ENCODE measurements at places on chromosomes 13 and 19.

GRCh38 chr13:90618133-90618532, 729.4 kb upstream of the MIR17HG start:
- no peaks in the 10 kb centered on the region for H3K4me1 ChIP-seq
- H3K36me3 ChIP-seq: no peaks in the 10 kb centered on the region
- no peaks in the 10 kb centered on the region for H3K27me3 ChIP-seq
- no peak overlapping the region for H3K4me3 ChIP-seq

DNA sequence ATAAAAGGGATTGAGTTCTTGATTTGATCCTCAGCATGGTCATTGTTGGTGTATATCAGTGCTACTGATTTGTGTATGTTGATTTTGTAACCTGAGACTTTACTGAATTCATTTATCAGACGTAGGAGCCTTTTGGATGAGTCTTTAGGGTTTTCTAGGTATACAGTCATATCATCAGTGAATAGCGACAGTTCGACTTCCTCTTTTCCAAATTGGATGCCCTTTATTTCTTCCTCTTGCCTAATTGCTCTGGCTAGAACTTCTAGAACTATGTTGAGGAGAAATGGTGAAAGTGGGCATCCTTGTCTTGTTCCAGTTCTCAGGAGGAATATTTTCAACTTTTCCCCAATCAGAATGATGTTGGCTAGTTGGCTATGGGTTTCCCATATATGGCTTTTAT, 27.0 kb downstream of the POMP start:
- no peak overlapping the region for H3K27ac ChIP-seq
- H3K4me3 ChIP-seq: no peak overlapping the region
- no peak for DNase-seq
- no peaks in the 10 kb centered on the region for H3K4me1 ChIP-seq

DNA sequence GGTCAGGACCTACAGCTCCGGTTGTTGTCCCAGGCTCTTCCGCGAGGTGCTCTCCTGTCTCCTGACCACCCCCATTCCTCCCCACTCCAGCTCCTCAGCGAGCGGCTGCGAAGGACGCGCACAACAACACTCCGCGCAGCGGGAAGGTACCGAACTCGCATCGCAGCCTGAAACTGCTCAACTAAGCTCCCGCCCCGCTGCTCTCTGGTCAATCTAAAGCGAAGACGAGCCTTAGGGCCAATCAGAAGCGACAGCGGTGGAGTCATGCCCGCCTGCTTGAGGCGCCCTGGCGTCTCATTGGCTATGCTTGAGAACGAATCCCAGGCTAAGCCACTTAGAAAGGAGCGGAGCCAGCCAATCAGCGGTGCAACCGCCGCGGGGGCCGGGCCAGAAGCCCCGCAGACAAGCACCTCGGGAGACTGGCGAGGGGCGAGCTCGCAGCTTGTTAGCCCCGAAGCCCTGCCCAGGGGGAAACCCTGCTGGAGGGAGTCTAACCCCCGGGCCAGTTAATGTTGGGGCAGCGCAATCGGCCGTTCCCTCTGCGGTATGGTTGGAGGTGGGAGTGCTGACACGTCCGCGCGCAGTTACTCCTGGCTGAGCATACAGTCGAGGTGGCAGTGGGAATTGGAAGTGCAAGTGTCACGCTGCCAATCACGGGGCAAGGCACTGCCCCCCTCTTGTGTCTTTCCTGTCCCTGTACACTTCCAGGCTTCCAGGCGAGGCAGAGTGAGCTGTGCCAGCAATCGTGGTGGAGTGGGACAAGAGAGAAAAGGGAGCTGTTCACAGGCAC, 1.9 kb upstream of the ZBTB32 start:
- H3K36me3 ChIP-seq: no peaks in the 10 kb centered on the region
- H3K4me3 ChIP-seq: peak overlapping the region; percentile 46
- H3K4me1 ChIP-seq: peaks cover 14% of the 10 kb centered on the region

GRCh38 chr19:48806518-48806817, 4.4 kb downstream of the BCAT2 start:
- H3K27me3 ChIP-seq: no peaks in the 10 kb centered on the region
- H3K4me1 ChIP-seq: peaks cover 16% of the 10 kb centered on the region
- H3K36me3 ChIP-seq: no peaks in the 10 kb centered on the region
- H3K27ac ChIP-seq: no peak overlapping the region

DNA sequence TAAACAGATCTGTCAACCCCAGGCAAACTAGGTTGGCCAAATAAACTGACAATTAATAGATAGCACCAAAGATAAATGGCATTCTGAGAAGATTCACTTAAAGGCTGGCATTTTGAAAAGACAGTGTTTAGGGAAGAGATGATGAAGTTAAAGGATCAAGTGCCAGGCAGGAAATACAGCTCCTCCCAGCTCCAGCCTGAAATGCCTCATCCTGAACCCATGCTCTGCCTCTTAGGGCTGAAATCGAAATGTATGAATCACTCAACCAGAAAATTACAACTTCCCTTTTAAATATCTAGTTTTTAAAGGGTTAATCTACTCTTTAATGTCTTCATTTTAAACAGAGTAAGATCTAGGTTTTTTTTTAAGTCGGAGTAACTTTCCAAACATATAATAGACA, 171.2 kb upstream of the UBL3 start:
- no peaks in the 10 kb centered on the region for H3K36me3 ChIP-seq
- DNase-seq: no peak
- no peak overlapping the region for H3K4me3 ChIP-seq
- H3K4me1 ChIP-seq: no peaks in the 10 kb centered on the region
- no peaks in the 10 kb centered on the region for H3K27me3 ChIP-seq

DNA sequence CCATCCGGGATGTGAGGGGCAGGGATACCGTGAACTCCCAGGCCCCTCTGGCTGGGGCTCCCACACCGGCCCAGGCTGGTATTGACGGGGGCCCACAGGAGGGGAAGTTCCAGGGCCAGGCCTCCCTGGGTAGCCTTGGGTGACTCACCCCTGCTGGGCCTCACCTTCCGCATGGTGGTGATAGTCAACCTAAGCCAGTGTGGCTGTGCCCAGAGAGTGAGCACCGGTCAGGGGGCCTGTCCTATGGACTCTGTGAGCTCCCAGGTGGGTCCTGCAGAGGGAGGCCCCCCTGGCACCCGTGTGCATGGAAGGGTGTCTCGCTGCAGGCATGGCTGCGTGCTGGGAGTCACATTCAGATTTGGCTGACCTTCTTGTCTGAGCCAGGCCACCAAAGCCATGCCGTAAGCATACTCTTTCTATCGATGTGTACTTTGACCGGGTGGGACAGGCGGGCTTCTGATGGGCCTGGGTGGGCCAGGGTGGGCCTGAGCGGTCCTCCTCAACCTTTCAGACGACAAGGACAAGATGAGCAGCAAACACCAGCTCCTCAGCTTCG, 27.6 kb downstream of the DHX34 start:
- H3K4me3 ChIP-seq: no peak overlapping the region
- no peak for DNase-seq
- peaks cover 20% of the 10 kb centered on the region for H3K4me1 ChIP-seq
- no peaks in the 10 kb centered on the region for H3K27me3 ChIP-seq
- H3K36me3 ChIP-seq: peaks cover 59% of the 10 kb centered on the region
- no peak overlapping the region for H3K27ac ChIP-seq

GRCh38 chr13:31191748-31192147, 8.0 kb upstream of the B3GLCT start:
- no peak overlapping the region for H3K4me3 ChIP-seq
- no peaks in the 10 kb centered on the region for H3K4me1 ChIP-seq
- H3K27me3 ChIP-seq: no peaks in the 10 kb centered on the region
- H3K36me3 ChIP-seq: no peaks in the 10 kb centered on the region
- no peak for DNase-seq

DNA sequence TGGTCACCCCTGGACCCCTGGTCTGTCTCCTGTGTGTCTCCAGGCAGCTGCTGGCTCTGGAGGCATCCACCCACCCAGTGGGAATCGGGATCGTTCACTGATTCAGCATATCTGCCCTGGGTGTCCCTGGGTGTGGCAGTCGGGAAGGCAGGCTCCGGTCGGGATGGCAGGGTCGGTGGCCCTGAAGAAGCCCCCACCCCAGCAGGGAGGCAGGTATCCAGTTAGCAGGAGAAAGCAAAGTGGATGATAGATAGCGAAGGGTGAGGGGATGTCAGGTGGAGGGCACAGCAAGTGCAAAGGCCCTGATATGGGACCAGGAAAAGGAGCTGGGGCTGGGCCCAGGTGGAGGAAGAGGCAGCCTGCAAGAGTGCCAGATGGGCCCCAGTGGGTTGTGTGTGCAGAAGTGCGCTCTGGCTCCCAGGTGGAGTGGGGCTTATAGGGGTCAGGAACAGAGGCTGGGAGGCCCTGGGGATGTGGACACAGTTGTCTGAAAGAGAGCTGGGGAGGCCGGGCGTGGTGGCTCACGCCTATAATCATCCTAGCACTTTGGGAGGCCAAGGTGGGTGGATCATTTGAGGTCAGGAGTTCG, 2.3 kb downstream of the SSBP4 start:
- H3K36me3 ChIP-seq: peaks cover 3% of the 10 kb centered on the region
- no peaks in the 10 kb centered on the region for H3K27me3 ChIP-seq
- H3K4me1 ChIP-seq: peaks cover 88% of the 10 kb centered on the region
- H3K27ac ChIP-seq: peak overlapping the region; percentile 73

GRCh38 chr19:47215581-47215980, 15.4 kb downstream of the BBC3 start:
- H3K27me3 ChIP-seq: no peaks in the 10 kb centered on the region
- no peak overlapping the region for H3K4me3 ChIP-seq
- peaks cover 3% of the 10 kb centered on the region for H3K36me3 ChIP-seq
- H3K27ac ChIP-seq: no peak overlapping the region
- H3K4me1 ChIP-seq: peaks cover 7% of the 10 kb centered on the region

GRCh38 chr19:48965806-48966540, 864 bp downstream of the FTL start:
- H3K4me1 ChIP-seq: peaks cover 67% of the 10 kb centered on the region
- peak overlapping the region; percentile 76 for H3K27ac ChIP-seq
- peak; percentile 93 for DNase-seq
- no peaks in the 10 kb centered on the region for H3K27me3 ChIP-seq
- H3K4me3 ChIP-seq: peak overlapping the region; percentile 87
- H3K36me3 ChIP-seq: peaks cover 26% of the 10 kb centered on the region

DNA sequence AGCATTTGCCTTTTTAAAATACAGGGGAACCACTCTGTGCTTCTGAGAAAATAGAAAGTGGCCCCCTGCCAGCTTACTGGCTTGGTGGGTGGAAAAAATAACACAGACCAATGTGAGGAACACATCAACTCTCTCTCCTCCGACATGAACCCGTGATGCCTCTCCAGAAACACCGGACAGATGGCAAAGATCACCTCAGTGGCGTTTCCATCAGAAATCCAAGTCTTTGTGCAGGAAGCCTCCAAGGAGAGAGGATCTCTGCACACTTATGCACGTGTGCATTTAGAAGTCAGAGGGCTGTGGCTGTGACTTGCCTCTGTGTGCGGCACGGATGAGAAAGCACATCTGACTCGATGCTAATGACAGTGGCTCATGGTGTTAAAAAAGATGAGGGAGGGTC, 112.3 kb upstream of the KLF12 start:
- no peaks in the 10 kb centered on the region for H3K36me3 ChIP-seq
- peak; percentile 25 for DNase-seq
- peak overlapping the region; percentile 16 for H3K27ac ChIP-seq
- H3K27me3 ChIP-seq: no peaks in the 10 kb centered on the region
- peaks cover 34% of the 10 kb centered on the region for H3K4me1 ChIP-seq

- H3K4me3 ChIP-seq: no peak overlapping the region
- DNase-seq: no peak
- no peaks in the 10 kb centered on the region for H3K27me3 ChIP-seq
- H3K36me3 ChIP-seq: peaks cover 61% of the 10 kb centered on the region
- peaks cover 12% of the 10 kb centered on the region for H3K4me1 ChIP-seq
- no peak overlapping the region for H3K27ac ChIP-seq
Observed at GRCh38 chr19:17767559-17767958, 16.3 kb downstream of the FCHO1 start.

- no peaks in the 10 kb centered on the region for H3K36me3 ChIP-seq
- peaks cover 6% of the 10 kb centered on the region for H3K4me1 ChIP-seq
- DNase-seq: no peak
- no peak overlapping the region for H3K27ac ChIP-seq
- no peak overlapping the region for H3K4me3 ChIP-seq
Observed at GRCh38 chr19:30880151-30880550, 469.1 kb downstream of the TSHZ3 start.

DNA sequence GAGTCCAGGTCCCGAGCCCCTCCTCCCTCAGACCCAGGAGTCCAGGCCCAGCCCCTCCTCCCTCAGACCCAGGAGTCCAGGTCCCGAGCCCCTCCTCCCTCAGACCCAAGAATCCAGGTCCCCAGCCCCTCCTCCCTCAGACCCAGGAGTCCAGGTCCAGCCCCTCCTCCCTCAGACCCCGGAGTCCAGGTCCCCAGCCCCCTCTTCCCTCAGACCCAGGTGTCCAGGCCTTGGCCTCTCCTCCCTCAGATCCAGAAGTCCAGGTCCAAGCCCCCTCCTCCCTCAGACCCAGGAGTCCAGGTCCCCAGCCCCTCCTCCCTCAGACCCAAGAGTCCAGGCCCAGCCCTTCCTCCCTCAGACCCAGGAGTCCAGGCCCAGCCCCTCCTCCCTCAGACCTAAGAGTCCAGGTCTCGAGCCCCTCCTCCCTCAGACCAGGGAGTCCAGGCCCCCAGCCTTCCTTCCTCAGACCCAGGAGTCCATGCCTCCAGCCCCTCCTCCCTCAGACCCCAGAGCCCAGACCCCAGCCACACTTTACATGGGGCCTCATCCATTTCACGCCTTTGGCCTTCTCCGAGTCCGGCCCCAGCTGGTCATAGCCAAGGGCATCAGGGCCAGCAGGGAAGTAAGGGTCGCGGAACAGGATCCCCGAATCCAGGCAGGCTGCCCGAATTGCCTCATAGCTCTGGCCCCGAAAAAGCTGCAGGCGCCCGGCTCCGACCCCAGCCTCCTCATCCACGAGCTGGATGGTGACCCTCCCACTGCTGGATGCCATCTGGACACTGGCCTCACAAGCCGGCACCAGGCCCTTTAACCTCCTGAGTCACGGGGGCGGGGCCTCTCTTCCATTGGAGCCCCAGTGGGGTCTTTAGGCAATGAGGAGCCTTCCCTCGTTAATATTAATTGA, 628 bp downstream of the CAPN12 start:
- no peak overlapping the region for H3K4me3 ChIP-seq
- H3K27me3 ChIP-seq: no peaks in the 10 kb centered on the region
- H3K27ac ChIP-seq: no peak overlapping the region

GRCh38 chr19:46296722-46297461, at the start of gene HIF3A:
HIF3A (plus strand) TSS chr19:46297042; CDS start chr19:46297077, 35 bp downstream.
- peaks cover 19% of the 10 kb centered on the region for H3K27me3 ChIP-seq
- no peak within 1 kb of the TSS for H3K4me3 ChIP-seq
- no peaks in the 10 kb centered on the region for H3K36me3 ChIP-seq
- H3K27ac ChIP-seq: no peak within 1 kb of the TSS

DNA sequence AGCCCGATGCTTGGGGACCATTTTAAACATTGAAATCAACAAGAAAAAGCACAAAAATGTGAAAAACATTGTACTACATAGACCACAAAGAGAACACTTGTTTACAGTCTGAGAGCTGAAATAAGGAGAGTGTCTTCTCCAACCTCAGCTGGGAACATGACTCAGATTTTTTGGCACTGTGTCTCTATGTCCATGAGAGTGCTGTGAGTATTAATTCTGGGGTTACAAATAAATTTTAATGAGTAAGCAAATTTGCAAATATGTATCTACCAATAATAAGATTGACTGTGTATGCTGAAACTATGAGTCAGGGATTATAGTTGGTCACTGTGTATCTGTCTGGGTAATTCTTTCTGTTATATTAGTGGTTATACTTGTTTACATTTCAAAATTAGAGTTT, 174.0 kb downstream of the DCT start:
- H3K4me3 ChIP-seq: no peak overlapping the region
- no peaks in the 10 kb centered on the region for H3K36me3 ChIP-seq
- no peaks in the 10 kb centered on the region for H3K4me1 ChIP-seq
- H3K27me3 ChIP-seq: no peaks in the 10 kb centered on the region

Data from natural killer cell (primary cell).